Activated naive CD4-positive, alpha-beta T cell treated with anti-CD3 and anti-CD28 coated beads for 36 hours (primary cell): ENCODE measurements at places on chromosomes 3 and 15.
A peak's percentile ranks its signal among the peaks of the same experiment; 100 is the strongest.

GRCh38 chr3:40387001-40387894 is at the start of gene ENTPD3:
TSS of gene ENTPD3 (plus strand) at chr3:40387184. CDS start at chr3:40388058, 874 bp downstream.
- peak; percentile 40 for DNase-seq

DNA sequence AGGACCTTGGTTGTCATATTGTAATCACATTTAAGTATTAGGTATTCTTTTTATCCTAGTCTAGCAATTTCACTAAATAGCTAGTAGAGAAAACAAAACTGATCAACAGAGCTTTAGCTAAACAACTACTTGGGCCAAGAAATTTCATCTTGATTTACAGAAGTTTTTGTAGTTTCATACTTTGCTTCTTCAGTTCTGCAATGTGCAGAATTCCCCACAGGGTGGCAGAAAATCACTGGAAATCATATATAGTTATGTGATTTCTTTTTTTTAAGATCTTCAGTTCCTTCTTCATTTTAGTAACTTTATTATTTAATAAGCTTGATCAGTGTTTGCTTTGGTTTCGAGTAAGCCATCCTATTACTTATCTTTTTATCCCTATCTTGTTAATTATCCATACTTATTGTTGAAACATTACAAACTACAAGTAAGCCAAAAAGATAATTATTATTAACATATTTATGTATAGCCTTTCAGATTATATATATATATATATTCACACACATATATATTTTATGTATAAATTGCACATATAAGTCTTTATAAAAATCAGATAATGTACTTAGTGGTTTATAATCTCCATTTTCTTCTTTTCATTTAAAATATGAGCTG is 2.2 kb upstream of the BNIP2 start:
- DNase-seq, result peak; percentile 65

DNA sequence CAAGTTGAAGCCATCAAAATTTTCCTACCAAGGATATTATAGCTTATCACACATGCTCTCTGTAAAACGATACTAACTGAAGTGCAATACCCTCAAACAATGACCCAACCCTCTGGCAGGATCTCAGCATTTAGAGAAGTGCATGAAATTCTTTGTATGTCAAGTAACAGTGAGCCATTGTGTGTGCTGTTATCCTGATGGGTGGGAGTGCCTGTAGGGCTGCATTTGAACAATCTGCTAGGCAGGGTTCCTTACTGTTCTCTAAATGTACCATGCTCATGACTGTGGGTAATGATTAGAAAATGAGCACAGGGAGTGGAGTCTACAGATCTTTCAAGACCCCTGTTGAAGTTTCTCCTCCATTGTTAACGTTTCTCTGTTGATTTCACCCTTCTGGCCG is 398.1 kb downstream of the NSUN3 start:
- DNase-seq, result no peak

- DNase-seq, result no peak
These were observed 226.7 kb downstream of the SNRPN start for GRCh38 chr15:25181293-25182097.

DNA sequence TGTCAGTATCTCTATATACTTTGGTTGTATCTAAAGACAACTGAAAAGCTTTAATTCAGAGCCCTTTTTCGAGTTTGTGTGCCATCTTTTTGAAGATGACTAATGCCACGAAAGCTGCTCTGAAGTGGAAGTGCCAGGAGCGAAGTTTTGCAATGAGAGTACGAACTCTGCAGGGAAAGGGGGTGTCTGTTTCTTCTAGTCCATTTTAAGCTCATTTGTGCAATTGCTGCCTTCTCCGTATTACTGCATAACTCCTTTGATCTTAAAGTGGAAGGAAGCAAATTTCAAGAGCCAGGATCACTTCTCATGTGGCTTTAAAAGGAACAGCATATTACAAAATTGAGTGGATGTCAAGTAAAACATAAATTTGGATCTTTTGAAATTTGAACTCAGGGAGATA is 245.3 kb downstream of the FEZF2 start:
- no peak for DNase-seq

DNA sequence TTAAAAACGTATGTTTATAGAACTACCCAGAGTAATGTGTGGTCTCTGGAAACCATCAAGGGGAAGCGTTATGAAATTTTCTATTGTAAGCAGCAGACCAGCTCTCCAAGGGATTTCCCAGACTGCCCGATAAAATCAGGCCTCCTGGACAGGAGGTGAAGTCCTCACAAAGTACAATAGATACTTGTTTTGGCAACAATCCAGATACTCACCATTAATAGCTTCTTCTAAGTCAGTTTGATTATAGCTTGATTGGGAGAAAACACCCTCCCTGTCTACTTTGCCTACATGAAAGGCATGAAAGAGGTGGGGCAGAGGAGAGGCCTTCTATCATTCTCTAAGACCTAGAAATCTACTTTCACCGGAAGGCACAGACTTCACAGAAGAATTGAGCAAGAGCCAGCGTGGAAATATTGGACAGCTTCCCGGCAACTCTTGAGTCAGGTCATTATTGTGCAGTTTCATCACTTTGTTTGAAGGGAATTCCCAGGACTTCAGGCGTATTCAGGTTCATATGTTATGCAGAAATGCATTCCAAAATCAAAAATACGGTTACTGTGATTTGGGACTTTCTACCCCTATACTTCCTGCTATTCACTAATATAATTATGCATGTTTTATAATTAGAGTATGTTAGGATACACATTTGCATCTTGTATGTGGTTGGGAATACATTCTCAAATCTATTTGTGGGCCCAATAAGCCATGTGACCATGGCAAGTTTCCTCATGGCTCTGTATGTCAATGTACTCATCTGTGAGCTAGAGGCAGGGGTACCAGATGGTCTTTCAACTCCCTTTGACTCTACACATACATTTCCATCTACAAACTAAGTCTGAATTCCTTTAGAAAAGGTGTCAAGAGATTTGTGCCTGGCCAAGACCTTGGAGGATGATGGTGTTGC is 103.5 kb downstream of the CD47 start:
- DNase-seq, result no peak

DNA sequence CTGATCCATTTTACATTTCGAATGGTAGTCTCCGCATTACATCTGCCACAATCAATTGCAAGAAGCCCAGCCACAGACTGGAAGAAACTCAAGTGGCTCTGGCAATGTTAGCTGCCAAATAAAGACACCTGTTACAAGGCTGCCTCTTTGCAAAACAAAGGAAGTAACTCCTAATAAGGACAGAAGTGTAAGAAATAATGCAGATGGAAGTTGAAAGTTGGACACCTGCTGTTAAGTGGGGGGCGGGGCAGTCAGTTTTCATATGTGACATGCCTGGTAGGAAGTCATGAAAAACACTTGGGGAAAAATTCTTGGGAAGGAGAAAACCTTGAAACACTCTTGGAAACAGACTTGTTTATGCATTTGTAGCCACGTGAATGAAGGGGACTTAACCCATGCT is 54.1 kb upstream of the ATP2C1 start:
- DNase-seq, result no peak

- no peak for DNase-seq
These were observed 21.0 kb upstream of the POLR2M start for GRCh38 chr15:57685306-57686095.

GRCh38 chr3:61058836-61059235 is 192.4 kb downstream of the FHIT start:
- DNase-seq, result no peak

DNA sequence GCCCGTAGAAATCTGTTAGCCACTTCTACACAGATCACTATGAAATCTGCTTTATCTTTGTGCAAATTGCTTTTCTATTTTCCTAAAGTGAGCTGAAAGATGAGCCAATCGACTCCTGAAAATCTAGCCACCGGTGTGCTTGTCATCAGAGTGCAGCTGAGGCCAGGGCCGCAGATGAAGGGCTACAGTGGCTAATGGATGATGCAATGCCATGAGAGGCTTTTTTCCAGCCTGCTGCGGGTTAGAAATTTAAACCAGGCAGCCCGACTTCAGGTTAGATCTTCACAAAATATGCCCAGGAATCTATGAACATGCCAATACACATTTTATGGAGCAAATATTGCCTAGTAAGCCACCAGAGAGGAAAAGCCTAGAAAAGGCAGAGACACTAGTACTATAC is 948.2 kb upstream of the CFAP20DC start:
- DNase-seq, result no peak

- DNase-seq, result no peak
These were observed 13.9 kb upstream of the SLITRK3 start for GRCh38 chr3:165210132-165210531.

- no peak for DNase-seq
These were observed 32.5 kb downstream of the NPTN start for GRCh38 chr15:73600413-73601335.

- DNase-seq, result no peak
These were observed 26.8 kb downstream of the TRANK1 start for GRCh38 chr3:36918050-36918449.

DNA sequence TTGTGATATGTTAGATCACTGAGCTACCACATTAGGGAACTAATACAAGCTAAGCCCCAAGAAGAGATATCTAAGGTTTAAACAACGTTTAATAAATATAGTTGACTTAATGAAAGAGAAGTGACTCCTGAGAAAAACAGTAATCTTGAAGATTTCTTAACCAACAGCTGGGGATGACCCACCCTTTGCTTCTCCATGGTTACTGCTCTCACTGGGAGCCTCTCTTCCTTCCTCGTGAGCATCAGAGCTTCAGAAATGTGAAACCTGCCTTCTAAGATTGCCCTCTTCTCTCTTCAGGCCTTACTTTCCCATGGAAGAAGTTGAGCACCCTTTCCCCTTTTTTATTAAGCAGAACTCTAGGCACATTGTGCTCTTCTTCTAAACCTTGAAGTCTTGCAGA is 132.2 kb upstream of the NR2E3 start:
- no peak for DNase-seq

- DNase-seq, result no peak
These were observed 502.5 kb upstream of the GOLIM4 start for GRCh38 chr3:168598250-168598649.

GRCh38 chr3:87069971-87070370 is 79.0 kb upstream of the VGLL3 start:
- DNase-seq, result no peak

- no peak for DNase-seq
These were observed 34.4 kb downstream of the TNK2 start for GRCh38 chr3:195873971-195874370.

- peak; percentile 22 for DNase-seq
These were observed 53.7 kb upstream of the CSTA start for GRCh38 chr3:122271246-122271898.

DNA sequence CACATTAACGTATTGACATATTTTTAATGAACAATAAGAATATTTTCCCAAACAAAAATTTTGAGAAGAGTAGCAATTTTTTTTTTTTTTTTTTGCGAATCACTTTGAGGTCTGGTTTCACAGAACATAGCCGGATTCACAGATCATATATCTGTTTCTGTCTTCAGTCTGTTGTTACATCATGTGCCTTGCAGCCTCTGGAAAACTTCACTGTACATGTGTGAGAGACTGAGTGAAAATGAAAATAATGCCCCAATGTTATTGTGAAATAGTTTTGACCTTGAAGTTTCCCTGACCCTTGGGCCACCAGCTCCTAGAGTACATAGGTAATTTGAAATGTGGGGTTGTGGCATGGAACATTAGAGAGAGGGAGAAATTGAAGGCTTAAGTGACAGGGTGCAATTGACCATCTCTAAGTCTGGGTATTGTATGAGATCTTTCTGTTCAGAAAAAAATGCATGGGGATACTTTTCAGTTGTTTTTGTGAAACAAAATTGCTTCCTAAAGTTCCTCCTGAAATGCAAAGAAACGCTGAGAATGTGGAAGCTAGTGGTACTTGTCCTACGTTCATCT is 14.0 kb downstream of the ITPR1 start:
- DNase-seq, result no peak

DNA sequence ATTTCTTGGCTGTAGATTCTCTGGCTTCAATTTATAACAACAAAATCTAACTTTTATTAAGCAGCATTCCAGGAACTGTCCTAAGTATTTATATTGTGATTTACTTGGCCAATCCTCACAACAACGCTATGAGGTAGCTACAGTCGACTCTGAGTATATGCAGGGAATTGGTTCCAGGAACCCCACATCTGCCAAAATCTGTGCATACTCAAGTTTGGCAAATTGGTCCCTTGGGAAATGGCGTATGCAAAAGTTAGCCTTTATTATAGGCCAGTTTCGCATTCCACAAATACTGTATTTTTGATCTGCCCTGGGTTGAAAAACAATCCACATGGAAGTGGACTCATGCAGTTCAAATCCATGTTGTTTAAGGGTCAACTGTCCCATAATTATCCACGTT is 53.9 kb downstream of the RAP2B start:
- DNase-seq, result no peak

DNA sequence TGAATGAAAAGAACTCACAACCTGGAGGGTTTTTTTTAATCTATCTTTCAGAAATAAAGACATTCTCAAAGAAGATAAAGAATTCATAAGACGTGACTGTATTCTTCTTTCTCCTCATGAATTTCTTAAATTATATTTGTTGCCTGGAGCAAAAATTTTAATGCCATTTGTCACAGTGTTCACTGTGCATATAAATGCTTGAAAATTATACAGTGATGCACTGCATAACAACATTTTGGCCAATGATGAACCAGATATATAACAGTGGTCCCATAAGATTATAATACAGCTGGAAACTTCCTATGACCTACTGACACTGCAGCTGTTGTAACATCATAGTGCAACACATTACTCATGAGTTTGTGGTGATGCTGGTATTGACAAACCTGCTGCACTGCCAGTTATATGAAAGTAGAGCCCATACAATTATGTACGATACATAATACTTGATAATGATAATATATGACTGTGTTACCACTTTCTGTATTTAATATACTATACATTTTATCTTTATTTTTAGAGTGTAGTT is 67.3 kb downstream of the P2RY1 start:
- DNase-seq, result no peak

GRCh38 chr3:153599685-153600084 is 437.7 kb downstream of the RAP2B start:
- no peak for DNase-seq

DNA sequence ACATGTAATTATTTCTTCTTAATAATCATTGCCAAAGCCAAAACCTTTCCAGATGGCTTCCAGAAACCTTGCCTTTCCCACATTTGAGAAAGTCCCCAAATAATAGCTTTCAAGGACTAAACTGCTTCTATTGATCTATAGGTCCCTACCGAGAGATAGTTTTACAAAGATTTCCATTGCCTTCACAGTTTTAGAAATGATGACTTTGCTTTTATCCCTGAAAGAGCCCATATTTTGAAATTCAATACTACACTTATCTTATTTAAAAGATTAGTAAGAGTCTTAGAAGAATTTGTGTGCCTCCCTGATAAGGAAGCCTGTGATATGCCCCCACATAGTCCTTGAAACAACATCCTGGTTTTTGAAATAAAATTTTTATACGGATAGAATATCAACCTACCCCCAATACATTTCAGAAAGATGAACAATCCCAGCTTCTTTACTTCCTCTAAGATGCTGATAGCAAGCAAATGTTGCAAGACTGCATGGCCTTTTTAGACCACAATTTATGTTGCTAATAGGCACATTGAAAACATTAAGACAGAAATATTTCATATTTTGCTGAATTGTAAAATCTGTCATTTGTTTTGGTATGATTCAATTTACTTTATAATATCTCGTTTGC is 146.3 kb downstream of the TMCO5A start:
- no peak for DNase-seq
